ENCODE measurements at places on chromosomes 6 and 20.

DNA sequence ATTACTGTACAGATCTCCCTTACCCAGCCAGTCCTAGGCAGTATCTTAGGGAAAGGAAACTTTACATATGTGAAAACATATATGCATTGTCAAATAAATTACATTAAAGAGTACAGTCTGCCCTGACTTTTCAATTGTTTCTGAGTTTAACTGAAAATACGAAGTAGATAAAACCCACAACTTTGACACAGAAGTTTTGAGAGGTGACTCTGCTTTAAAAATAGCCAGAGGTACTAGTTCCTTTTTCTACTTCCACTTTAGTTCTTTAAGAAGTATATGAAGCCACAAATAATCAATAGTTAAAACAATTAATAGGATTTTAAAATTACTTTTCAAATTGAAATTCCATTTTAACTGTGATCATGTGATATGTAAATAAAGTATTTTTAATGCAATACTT is 62.9 kb downstream of the BMP5 start:
- DNase-seq: no peak

GRCh38 chr20:20664795-20665589 is 47.5 kb downstream of the RALGAPA2 start:
- DNase-seq: no peak

- no peak for DNase-seq
These were observed 90.5 kb downstream of the UNC5CL start for GRCh38 chr6:40948570-40948969.

DNA sequence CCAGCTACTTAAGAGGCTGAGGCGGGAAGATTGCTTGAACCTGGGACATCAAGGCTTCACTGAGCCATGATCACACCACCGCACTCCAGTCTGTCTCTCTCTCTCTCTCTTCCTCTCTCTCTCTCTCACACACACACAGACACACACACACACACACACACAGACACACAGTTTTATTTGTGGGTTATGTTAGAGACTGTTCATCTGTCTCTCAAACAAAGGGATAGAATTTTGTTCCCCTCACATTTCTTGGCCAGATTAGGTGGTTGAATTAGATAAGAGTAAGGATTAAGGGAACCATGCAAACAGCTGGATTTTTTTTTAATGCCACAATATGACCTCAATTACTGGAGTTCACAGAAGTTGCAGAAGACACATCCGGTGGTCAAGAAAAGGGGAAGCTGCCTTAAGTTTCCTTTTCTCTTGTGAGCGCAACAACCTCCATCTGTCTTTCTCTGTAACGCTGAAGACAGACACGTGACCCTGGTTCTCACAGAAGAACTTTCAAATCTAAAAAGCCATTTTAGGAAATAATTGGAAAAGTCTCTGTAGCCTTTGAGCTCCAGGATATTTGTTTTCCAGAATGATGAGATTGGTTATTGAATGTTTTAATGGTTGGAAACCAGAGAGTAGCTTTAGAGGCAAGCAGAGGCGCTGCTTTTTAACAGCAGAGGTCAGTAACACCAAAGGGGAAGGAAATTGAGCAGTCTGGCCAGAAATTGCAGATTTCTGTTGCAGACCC is 32.9 kb upstream of the LGSN start:
- no peak for DNase-seq

DNA sequence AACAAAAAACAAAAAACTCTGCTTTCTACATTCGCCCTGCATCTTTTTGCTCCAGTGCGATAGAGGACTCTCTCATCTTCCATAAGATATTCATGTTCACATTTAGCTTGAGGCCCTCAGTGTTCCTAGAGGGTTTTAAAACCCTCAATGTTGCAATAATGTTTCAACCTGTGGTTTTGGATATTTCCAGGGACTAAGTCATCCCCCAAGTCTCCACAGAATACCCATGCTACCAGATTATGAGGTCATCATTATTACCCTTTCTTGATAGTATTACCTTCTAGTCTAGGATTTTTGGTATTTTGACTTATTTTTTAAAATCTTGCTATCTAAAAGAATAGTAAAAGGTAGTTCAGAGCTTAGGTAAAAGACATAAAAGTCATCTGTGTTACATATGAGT is 480.5 kb upstream of the ID4 start:
- no peak for DNase-seq

DNA sequence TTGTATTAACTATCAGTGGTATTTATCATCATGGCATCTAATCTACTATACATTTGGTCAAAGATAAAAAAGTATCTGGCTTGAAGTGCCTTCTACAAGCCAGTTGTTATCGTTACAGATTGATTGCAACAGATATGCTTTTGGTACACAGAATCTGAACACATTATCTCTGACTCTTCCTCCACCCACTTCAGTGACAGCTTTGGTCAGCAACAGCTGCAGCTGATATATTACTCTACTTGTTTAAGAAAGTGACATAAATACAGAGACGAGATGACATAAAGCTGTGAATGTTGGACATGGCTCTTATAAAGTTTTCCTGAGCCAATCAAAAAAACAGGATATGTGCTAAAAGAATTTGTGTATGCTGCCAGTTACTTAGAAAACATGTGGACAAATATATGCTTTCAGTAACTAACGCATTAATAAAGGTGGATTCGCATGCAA is 77.6 kb downstream of the HIVEP2 start:
- no peak for DNase-seq

DNA sequence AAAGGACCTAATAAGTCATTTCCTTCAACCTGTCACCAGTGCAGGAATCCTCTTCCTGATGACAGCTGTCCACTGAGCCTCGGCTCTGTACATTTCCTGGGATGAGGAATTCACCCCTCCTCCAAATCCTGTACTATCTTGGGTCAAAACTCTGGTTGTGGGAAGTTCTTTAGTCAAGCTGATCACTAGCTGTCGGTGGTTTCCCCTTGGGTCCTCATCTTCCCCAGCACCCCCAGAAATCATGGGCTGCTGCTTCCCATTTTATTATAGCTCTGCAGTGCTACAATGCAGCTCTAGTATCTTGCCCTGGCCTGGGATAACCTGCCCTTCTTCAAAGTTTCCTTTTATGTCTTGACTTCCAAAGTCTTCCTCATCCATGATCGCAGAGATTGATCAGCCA is 14.6 kb upstream of the ADA start:
- no peak for DNase-seq

DNA sequence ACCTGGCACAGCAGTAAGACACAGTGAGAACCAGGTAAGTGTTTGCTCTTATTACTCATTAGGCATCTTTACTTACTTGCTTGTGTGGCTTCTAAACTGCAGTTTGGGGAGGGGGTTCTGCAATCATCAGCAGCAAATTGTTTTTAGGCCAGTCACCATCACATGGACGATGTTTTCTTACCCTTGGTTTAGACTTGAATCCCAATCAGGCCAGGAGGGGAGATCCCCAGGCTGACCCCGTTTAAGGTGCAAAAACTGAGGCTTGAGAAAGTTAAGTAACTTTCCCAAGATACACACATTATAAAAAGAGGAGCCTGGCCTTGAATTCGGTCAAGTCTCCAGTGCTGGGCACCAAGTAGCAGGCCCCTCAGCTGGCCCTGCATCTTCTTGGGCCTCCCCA is 51.8 kb upstream of the SLC32A1 start:
- DNase-seq: no peak

- DNase-seq: no peak
These were observed 2.8 kb upstream of the PNPLA1 start for GRCh38 chr6:36266913-36267644.

GRCh38 chr6:134511984-134512683 is 194.2 kb upstream of the SGK1 start:
- no peak for DNase-seq

DNA sequence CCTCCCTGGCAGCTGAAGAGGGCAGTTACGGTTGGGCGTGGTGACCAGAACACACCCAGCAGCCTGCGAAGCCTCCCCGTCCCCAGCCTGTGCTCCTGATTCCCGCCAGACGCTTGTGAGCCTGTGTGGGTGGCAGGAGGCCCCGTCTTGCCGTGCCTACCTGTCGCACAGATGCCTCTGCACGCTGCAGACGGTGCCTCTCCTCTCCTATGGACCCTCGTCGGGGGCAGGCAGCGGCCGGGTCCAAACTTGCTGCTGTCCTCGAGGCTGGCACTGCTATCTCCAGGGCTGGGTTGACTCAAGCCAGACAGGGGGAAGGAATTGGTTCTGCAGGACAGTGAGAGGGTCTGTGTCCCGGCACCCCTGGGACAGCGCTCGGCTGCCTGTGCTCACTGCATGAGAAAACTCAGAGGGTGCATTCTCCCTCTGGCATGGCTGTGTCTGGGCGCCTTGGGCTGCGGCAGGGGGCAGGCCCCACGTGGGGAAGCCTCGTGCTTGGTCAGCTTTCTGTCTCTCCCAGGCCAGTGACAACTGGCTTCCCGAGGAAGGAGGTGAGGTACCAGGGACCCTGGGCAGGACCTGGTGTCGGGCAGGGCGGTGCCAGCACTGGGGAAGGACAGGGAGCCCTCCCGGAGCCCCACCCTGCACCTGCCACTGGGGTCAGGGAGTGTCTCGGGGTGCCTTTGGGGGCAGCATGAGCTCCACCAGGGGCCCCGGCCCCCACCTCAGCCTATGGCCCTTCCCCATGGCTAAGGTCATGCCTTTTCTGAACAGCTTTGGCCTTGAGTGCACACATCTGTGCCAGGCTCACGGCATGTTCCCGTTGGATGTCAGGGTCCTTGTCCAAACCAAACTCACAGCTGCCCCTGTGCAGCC is 127.5 kb downstream of the TAF4 start:
- DNase-seq: no peak

- DNase-seq: no peak
These were observed 63.0 kb upstream of the KIF25 start for GRCh38 chr6:167934426-167934864.

- no peak for DNase-seq
These were observed 38.9 kb upstream of the STMND1 start for GRCh38 chr6:17062871-17063440.

- peak; percentile 46 for DNase-seq
These were observed 9.9 kb upstream of the PSMF1 start for GRCh38 chr20:1108437-1108920.

- no peak for DNase-seq
These were observed 134.2 kb downstream of the MRPL14 start for GRCh38 chr6:43992783-43993644.

All from CD4-positive, alpha-beta T cell treated with Interleukin-6 at 100 ng/mL for 8 hours (primary cell).